GM12878 (cell line): ENCODE measurements at places on chromosomes 2 and 18.

DNA sequence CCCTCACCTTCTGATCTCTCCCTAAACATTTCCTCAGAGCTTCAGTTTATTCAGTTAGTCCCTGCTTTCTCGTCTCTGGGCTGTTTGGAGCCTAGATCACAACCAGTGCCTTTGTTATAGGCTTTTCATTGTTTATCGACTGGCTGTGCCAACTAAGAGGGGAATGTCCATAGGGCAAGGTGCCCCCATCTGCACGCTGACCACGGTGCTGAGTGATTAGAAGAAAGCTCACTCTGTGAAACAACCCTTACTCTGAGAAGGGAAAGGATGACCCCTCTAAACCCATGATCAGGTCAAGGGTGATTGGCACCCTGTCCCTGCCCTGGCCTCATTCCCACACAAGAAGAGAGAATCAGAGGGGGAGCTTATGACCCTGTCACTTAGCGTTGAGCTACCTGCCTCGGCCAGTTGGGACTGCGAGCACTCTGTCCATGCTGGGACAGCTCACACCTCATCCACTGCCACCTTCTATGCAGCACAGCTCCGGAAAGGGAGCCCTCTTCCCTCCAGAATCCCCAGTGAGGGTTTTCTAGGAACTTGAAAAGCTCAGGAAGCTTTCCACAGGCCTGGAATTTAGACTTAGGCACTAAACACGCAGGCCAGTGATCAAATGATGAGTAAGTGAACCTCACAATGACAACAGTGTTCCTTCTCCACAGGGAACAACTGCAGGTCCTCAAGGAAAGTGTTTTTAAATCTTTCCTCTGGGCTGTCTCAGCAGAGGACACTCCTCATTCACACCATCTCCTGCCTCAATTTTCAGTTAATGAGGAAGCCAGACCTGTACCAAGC is 2.3 kb upstream of the ACTG2 start:
- DNase-seq = no peak

DNA sequence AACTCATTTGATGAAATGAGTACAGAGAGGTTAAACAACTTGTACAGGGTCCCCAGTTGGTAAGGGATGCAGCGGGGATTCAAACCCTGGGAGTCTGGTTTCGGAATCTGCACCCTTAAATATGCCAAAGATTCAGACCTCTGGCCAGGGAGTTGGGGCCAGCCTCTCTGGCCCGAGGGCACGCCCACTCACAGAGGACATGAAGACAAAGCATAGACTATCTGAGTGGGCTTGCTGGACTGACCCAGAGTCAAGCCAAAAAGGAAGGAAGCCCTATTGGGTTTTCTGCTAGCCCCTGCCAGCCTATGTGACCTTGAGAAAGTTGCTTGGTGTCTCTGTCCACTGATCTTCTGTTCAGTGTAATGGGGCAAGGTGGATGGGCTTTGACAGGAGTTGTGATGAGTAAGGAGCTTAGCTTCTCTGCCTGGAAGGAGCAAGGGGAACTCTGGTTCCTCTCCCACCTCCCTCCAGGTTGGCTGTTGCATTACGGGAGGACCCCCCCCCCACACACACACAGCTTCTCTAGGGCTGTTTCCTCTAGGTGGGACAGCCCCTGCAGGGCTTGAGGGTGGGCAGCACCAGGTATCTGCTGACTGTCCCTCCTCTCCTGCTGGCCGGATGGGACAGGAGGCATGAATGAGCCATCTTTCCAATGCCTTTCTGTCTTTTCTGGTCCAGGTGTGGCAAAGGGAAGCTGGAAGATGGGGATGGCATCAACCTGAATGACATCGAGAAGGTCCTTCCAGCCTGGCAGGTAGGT is 131.3 kb downstream of the CTIF start:
- no peak for DNase-seq

DNA sequence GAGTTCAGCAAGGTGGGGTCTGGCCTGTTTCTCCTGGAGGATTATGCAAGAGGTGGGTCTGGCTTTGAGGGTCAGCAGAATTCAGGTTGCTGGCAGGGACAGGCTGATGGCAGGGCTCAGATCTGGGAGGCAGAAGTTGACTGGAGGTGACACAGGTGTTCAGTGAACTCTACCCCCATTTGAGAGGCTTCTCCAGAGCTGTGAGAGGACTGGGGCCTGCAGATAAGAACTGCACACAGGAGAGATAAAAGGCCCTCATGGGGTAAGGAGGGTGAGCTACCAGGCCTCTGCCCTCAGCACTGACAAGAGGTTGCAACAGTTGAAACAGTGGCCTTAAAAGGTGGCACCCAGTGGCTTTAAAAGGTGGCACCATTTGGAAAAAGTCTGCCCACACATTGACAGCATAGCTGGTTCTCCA is 13.1 kb downstream of the MOCOS start:
- no peak for DNase-seq

GRCh38 chr2:222904557-222905258 is 43.9 kb downstream of the ACSL3 start:
- DNase-seq = no peak

GRCh38 chr2:222609381-222609780 is 46.5 kb downstream of the FARSB start:
- no peak for DNase-seq

DNA sequence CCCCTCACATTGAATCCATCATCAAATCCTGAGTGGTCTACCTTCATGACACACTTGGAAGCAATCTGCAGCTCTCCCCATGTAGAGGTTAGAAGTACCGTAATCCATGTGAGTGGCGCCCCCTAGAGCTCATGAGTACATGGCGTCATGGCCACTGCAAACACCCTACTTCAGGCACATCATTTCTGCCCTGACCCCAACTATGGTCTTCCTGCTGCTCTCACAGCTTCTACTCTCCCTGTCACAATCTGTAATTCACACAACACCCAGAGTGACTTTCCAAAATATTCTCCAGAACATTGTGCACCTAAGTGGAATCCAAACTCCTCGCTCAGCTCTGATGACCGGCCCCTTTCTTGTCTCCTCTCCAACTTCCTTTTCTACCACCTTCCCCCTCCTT is 141.9 kb downstream of the ANKRD44 start:
- DNase-seq = no peak

DNA sequence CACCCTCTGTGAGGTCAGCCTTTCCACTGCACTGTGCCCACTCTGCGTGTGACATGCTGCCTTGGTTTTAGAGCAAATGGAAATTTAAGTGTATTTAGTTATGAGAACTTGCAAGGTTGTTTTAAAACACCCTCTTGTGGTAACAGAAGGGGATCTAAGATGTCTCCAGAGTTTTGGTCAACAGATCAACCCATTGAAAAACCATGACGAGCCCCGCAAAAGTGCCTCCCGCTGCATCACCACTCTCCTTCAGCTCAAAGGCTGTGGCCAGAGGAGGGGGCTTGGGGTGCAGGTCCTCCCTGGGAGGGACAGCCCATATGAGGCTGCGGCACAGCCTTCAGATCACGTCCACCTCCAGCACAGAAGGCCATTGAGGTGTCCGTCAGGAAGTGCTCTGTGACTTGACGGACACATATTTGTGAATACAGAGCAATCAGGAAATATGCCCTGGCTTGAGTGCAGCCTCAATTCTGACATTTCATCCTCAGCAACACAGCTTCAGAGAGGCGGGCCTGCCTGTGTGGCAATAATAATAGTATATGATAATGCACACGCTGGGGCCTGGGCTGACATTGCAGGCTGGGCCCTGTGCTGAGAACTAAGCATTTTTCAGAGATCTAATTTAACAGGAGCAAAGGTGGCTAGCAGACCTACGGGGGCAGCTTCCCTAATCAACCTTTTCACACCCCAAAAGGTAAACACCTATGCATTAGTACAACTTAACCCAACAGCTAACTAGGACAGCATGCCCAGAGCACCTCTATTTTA is 213.9 kb downstream of the ANAPC1 start:
- DNase-seq = no peak

DNA sequence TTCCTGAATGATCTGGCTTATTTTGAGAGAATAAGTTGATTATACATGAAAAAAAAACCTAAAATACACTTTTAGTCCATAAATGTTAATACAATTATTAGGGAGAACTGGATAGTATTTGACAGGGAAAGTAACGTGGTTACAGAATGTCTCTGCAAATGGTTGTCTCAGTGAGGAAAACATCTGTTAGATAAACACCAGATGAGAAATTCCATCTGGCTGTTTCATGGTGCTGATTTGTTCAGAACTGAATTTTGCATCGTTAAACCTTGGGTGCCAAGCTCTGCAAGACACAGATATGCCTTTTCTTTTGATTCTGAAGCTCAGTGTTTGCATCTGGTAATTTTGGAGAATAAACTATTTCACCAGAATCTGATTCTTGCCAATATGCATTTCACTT is 90.4 kb downstream of the SCN3A start:
- no peak for DNase-seq
